ENCODE measurements at places on chromosomes 2 and 18.

- no peak for DNase-seq
Measured at GRCh38 chr18:63318889-63319382, 633 bp downstream of the BCL2 start.

- no peak for DNase-seq
Measured at GRCh38 chr2:180516232-180516631, 464.2 kb upstream of the UBE2E3 start.

DNA sequence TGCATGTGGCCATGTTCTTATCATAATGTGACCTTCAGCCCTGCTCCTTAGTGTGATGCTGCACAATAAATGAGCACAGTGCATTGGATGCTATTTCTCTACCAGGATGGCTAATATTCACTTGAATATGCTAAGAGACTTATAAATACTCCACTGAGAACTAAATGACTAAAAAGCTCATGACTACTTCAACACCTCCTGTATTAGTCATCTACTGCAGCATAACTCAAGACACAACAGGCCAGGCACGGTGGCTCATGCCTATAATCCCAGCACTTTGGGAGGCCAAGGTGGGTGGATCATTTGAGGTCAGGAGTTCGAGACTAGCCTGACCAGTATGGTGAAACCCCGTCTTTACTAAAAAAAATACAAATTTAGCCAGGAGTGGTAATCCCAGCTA, 213.4 kb downstream of the RND3 start:
- DNase-seq: no peak

DNA sequence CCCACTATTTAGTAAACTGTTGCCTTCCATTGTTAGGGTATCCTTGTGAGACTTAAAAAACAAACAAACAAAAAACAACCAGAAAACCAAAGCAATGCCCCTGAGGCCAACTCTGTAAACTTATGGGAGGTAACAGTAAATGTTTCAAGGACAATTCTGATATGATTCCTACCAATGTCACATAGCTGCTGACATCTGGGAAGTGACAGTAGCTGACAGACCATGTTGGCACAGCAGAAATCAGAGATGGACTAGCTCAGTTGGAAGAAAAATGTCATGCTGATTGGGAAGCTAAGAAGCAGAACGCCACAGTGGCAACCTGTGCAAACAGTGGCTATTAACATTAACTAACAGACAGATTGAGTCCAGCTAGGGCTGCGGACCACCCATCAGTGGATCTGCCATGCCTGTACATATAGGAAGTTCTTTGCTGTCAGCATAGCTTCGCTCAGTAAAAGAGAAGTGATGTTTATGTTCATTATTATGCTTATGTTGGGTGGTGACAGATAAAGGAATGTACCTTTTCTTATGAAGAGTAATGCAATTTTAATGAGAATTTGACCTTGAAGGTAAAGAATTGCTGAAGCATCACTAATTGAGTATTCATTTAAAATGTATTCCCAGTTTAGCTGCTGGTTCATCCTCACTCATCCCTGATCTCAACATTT, 180.6 kb downstream of the PARD3B start:
- DNase-seq: no peak

GRCh38 chr2:237131749-237132533, 46.3 kb downstream of the COPS8 start:
- DNase-seq: no peak

GRCh38 chr2:71078624-71079023, 10.2 kb downstream of the NAGK start:
- DNase-seq: no peak

DNA sequence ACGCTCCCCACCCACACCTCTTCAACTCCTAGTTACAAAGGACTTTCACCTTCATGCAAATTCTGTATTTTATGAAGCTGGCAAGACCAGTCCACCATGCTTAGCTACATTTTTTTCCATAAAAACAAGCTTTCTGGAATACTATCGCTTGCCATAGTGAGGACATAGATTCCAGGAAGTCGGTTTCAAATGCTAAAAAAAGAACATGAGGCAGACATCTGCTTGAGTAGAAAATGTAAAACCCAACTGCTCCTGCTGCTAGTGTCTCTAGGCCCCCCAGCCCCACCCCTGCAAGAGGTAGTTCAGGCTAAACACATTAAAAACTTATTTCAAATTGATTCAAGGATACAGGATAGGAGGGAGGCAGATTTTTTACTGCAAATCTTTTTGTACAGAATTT, 148.9 kb downstream of the SMAD2 start:
- DNase-seq: no peak

GRCh38 chr2:166170356-166170755, 42.5 kb upstream of the SCN1A start:
- DNase-seq: no peak

All from activated CD8-positive, alpha-beta memory T cell treated with anti-CD3 and anti-CD28 coated beads, Interleukin-2, amount 50 U/mL, for 48 hours (primary cell).